Breast epithelium (tissue), 4 donors: ENCODE measurements at places on chromosomes 5 and 9.

DNA sequence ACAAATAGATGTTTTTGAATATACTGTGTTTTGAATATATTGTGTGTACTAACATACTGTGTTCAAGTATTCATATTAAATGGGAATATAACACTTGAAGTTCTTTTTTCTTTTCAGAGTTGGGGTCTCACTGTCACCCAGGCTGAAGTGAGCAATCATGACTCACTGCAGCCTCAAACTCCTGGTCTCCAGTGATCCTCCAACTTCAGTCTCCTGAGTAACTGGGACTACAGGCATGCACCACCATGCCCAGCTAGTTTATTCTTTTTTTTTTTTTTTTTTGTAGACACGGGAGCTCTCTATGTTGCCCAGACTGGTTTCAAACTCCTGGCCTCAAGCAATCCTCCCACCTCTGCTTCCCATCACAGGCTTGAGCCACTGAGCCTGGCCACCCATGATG is 23.2 kb upstream of the AUH start:
- no peak for DNase-seq

- DNase-seq = no peak
Measured at GRCh38 chr9:94665613-94666012, 26.3 kb upstream of the FBP1 start.

DNA sequence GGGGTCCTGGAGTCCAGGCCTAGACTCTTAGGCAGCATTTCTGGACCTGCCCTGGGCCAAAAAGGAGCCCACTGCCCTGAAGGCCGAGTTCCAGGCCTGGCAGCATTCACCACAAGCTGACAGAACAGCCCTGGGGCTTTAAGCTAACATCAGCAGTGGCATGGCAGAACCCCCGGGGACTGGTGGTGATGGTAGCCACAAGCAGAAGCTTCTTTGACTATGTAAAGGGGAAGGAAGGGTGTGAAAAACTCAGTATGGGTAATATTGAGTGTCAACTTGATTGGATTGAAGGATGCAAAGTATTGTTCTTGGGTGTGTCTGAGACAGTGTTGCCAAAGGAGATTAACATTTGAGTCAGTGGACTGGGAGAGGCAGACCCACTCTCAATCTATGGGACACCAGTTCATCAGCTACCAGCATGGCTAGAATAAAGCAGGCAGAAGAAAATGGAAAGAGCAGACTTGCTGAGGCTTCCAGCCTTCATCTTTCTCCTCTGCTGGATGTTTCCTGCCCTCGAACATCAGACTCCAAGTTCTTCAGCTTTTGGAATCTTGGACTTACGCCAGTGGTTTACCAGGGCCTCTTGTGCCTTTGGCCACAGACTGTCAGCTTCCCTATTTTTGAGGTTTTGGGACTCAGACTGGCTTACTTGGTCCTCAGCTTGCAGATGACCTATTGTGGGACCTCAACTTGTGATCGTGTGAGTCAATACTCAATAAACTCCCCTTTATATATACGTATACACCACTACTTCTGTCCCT is 661.0 kb upstream of the C9orf72 start:
- DNase-seq = no peak

DNA sequence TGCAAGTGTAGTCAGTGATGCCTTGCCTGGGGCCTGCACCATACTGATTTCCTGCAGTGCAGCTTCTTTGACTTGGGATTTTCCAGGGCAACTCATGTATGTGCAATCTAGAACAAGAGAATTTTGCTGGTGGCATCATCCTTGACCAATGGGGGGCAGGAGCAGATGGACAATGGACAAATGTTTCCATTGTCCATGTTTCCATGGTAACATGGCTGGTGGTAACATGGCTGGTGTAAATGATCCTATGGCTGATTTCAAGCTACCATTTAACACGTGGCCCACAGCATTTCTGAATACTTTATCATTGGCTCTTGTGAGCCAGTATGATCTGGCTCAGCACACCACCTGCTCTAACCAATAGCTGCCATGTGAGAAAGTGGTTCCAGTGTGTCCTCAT is 130.1 kb upstream of the OSMR start:
- no peak for DNase-seq

- no peak for DNase-seq
Measured at GRCh38 chr9:588981-589380, 252.5 kb upstream of the DMRT1 start.

DNA sequence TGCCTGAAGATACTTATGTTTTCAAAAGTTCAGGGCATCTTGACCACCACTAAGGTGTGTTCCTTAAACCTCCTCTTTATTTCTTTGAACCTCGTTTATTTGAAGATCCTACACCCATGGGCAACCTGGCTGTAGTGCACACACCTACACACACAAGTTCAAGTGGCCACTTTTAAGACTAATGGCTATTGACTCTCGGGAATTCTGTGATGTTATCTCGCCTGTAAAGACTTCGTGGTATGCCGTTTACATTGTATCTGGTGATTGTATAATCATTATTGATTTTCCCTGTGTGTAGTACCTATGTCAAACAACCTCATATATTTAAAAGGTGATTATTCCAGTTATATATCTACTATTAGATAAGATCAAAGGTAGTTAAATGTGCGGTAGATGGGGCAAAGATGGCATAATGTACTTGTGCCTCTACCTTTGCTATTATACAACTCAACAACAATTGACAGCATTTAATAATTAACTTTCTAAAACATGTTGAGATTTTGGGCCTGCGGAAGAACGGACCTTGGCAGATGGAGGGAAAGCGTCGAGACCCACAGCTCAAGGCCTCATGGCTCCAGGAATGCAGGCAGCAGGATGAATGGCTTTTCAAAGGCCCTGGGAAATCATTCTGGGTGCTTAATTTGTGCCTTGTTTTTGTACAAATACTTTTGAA is 51.4 kb upstream of the IRX2 start:
- no peak for DNase-seq

DNA sequence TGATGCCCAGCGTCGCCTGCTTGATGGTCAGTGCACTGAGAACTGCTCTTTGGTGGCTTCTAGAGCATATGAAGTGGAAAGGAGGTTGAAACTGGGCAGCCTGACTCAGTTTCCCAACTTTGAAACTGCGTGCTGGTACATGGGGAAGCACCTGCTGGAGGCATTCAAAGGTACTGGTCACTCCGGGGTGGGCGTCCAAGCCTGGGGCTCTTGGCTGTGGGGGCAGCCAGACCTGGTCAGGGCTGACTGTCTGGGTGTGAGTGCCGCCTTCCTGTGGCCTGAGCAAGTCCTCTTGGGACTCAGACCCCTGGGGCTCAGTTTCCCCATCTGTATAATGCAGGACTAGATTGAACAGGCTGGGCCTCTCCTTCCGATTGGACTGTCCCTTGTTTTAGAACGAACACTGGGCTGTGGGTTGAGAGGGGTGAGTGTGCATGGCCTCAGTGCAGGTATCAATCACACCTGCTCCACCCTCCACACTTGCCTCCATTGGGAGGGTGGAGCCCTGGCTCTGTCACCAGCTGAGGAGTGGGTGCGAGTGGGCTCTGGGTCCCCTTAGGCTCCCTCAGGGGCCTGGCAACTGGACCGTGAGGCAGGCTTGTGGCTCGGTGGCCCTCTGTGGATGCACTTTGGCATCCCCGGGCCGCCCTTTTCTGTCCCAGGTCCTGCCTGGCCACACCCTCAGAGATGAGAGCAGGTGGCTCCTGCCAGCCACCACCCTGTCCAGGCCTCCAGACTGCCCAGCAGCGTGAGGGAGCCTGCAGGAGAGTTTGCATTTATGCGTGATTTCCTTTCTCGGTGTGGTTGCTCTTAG is 80.2 kb downstream of the PHF2 start:
- DNase-seq = peak; percentile 31

- no peak for DNase-seq
Measured at GRCh38 chr5:159465604-159466003, 135.3 kb upstream of the IL12B start.

DNA sequence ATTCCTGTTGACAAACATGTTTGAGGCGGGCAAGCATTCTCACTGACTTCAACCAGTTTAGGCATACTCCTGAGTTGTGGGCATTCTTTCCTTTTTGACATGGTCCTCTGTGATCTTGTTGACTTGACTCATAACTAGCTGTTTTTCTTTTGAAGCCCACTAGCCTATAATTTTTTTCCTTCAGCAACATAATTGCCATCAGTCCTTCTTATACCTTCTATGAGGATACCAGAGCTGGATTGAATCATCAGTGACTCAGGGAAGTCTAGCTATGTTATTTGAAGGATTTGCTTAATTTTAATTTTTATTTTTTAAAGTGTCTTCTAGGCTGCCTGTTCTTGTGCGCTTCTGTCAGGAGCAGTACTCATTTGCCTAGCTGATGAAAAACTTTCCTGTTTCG is 259.5 kb downstream of the NR3C1 start:
- no peak for DNase-seq

GRCh38 chr5:157516006-157516405 is 56.0 kb downstream of the NIPAL4 start:
- no peak for DNase-seq

DNA sequence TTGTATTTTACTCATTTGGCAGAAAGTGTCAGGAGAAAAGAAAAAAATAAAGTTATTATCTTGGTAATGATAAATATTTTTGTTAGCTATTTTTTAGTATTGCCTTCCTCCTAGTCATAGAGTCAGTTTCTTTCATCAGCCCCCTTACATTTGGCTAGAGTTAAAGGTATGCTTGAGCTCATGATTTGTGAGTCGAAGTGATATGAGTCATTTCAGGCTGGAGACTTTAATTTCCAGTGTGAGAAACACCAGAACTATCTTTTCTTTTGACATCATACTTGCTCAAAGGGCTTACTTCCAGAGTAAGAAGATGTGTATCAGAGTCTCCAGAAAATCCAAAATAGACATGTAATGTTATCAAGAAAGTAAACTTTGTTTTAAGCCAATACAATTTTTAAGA is 746.7 kb upstream of the TYRP1 start:
- DNase-seq = no peak

GRCh38 chr5:143226872-143227271 is 176.6 kb downstream of the NR3C1 start:
- DNase-seq = no peak

GRCh38 chr5:178113141-178113787 is at the start of gene N4BP3:
N4BP3 (plus strand) TSS chr5:178113532; CDS start chr5:178119584, 6,052 bp downstream.
- peak; percentile 85 for DNase-seq

GRCh38 chr9:124914753-124915405 is 26.0 kb downstream of the GOLGA1 start:
- no peak for DNase-seq

DNA sequence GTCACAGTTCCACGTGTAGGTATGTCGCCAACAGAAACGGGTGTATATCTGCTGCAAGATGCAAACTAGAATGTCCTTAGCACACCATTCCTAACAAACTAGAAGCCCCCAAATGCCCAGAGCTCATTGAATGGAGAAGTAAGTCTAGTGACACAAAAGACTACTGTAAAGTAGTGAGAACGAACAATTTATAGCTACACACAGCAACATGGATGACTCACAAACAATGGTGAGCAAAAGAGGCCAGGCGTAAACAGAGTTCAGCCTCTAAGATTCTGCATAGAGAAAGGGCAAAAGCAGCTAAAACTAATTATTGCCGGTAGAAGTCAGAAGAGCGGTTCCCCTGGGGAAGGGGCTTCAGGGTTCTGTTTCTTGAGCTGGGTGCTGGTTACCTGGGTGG is 74.7 kb downstream of the AMBP start:
- DNase-seq = no peak

DNA sequence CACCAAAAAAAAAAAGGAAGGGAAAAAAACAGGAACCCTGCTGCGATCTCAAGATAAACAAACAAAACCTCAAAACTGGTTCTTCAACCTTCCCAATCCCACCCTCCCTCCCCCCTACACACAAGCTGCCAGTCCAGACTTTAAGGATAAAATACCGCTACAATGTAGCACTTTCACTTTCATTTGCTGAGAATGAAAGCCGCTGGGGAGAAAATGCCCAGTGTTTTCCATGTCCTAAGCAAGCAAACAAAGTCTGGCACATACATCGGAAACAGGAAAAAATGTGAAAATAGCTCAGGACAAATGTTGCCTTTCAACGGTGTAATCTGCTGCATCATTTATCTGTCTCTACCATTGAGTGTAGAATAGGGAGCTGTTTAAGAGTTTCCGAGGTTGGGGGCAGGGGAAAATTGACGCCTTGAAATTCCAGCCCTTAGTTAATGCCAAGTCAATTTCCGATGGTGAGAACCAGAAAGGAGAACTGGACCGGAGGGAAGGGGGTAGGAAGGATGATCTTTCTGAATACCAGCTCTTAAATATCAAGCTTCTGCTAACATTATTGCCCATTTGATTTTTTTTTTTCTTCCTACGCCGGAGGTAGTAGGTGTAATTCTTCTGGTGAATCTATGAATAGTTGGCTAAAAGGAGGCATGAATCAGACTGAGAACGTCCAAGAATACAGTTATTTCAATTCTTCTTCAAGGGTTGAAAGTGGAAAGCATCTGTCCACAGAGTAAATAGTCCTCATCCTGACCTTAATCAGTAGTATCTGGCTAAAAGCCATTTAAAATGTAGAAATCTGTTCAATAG is 1.2 kb upstream of the ADAMTS6 start:
- DNase-seq = no peak

- DNase-seq = no peak
Measured at GRCh38 chr5:127426661-127427060, 90.8 kb upstream of the PRRC1 start.

DNA sequence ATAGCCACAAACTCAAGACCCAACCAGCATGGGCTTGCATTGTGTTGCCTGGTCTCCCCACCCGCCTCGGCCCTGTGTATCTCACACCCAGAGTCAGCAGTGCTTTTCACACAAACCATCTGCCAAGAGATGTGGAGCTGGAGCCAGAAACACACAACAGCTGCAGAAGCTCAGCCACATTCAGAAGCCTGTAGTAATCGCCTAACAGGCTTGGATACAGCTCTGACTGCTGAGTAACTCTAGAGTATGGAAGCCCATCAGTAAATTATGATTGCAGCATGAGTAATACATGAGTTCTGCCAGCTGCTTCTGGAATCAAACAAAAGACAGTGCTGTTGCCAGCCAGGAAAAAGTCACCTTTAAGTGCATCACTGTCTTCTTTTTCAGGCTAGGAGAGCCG is 16.0 kb downstream of the TEK start:
- no peak for DNase-seq

DNA sequence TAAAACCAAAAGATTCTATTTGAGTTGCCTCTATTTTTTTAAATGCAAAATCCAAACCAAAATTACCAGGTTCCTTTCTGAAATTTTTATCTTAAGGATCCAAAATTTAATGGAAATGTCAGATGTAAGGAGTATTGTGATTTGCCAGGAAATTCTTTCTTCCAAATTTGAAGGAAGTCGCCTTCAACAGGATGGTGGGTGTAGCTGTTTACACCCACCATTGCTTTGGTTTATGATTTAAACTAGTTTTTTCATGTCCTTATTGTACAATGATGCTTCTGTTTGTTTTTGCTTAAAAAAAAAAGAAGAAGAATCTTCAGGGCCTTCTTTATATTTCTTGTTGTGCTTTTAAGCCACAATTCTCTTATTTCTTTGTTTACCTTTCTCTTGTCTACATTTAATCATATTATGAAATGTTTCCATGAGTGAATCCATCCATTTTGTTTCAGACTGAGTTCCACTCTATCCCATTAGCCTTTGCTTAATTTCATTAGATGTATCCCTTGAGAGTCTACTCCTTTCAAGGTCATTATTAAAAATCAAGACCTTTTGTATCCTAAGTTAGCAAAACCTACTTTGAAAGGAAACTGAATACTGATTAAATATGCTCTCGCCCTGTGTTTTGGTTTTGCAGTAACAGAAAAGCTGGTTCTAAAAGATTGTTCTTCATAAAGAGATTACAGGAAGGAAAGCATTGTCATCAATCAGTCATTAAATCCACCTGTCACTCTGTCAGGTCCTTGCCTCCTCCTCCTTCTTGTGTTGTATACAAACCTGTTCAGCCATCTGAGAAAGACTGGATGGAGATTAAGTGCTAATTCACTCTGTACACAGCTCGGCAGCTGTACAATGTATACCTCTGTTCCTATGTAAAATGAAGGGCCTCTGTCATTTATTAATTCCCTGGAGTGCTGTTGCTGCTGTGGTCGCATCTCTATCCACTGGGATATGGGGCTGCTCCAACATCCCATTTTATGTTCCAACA is 45.5 kb upstream of the SLC2A8 start:
- no peak for DNase-seq
